ENCODE measurements at places on chromosomes 5 and 9.

GRCh38 chr5:168312606-168313295, 21.3 kb downstream of the WWC1 start:
- no peak for DNase-seq

GRCh38 chr5:177189416-177189815, 55.8 kb downstream of the NSD1 start:
- DNase-seq = no peak

DNA sequence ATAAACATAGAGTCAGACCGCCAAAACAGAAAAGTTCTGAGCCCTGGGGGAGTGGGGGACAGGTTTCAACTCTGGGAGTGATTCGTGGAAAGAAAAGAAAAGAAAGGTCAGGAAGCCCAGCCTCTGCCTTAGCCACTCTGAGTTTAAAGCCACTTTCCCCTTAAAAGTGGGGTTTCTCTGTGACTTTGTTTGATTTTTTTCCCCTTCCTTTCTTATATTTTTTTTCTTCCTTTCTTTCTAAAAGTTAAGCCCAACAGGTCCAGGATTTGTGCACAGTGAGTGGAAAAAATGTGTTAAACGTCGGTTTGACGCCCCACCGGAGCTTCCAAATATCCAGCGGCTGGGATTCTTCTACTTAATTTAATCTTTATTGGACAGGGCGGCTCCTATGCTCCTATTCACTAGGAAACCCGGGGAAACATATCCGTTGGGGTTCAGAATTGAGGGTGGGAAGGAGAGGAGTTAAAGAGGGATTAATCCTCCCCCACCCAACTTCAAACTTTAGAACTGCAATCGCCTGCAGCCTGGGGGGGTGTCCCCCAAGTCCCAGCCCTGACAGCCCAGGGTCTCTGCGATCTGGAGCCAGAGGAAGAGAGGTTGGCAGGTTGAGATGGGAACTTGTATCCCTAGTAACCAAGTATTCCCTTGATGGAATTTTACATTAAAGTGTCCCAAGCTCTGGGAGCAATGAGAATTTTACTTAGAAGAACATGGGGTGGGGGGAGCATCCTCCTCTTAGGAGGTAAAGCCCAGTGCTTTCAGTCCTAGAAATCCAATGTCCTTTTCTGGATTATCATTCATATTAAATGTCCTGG, 6.3 kb downstream of the NR2F1-AS1 start:
- no peak for DNase-seq

DNA sequence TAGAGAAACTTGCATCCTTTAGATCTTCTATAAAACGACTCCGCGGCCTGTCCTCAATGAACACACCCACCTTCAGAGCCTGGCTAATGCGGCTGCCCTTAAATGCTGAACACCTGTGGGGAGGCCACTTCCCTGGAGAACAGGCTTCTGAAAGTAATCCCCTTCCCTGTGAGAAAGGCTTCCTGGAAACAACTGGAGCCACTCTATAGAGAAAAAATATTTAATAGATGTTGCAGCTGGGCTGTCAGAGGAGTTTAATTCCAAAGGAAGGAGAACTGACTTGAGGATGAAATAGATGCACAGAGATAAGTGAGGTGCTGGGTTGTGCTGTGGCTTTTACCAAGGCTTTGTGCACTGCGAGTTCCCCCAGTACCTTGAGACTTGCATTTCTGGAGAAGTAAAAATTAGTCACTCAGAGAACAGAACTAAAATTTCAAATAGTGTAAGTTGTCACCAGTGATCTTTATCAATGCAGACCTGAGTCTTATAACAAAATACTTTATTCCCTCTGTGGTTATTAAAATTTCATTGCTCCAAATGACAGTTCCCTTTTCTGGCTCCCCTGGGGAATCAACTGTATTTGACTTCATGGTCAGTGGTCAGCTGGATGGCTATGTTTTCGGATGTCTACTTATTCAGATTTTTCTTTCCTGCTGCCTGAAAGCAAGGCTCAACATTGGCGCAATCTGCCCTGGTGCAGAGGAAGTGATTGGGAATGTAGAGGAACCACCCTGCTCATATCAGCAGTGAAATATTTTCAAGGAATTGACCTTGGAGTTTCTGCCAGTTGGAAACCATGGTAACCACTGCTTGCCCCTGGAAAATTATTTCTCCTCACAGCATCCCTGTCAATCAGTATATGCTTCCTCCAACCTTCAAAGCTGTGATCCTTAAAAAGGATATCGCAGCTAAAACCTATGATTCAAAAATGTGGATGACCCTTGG, 238.8 kb downstream of the SMARCA2 start:
- DNase-seq = no peak

- DNase-seq = no peak
These were observed 235.6 kb downstream of the ELAVL2 start for GRCh38 chr9:23590276-23591000.

GRCh38 chr5:122943050-122943698, 93.4 kb downstream of the PPIC start:
- DNase-seq = no peak

DNA sequence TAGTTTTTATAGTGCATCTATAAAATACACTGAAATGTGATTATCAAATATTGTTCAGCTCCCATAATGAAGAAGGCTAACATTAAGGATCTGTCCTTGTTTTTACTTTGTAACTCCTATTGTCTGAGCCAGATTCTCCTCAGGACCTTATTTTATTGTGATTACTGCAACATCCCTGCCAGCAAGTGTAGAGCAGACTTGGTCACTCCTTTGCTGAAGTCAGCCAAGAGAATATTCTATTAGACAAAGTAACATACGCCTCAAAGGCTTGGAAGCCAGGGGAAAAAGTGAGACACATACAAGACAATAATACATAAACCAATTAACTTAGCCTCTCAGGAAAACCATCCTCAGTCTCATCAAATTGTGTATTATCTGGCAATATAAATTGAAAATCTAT, 269.6 kb downstream of the ARL15 start:
- no peak for DNase-seq
